ENCODE measurements at places on chromosomes 11 and 22.

DNA sequence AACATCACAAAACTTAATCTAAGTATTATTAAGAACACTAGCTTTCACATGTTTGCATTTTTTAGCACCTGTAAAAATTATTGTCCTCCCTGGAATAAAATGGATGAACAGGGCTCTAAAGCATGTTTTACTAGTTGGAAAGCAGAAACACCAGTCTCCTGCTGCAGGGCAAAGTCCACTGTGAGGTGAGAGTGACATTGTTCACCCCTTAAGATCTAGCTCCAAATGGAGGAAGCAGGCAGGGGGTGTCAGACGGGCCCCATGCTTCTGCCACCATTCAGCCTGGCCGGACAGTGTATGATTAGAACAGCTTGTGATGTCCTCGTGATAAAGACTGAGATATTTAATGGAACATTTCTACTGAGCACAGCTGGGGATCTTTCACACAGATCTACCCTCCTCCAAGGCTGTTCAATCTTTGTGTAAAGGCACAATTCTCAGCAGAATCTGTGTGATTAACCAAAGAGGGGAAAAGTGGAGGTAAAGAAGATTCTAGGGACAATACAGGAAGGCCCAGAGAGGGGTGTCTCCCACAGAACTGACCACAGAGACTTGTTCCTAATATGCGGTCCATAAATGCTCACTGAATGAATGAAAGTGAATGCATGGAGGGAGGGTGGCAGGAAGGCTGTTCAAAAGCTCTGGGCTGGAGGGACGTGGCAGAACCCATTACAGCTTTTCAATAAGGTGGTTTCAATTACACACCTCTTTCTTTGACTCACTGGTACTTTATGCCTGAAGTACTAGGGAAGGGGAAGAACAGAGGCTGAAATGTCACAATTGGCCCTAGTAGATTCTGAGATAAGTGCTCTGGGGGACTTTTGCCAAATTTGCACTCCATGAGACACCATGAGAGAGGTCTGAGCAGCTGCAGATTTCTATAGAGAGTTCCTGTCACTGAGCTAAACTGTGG, 239.1 kb upstream of the ARHGAP20 start:
- no peak for DNase-seq

- no peak for DNase-seq
Observed at GRCh38 chr11:38191101-38191500, 1593.1 kb upstream of the RAG2 start.

GRCh38 chr11:43962383-43963278, 20.2 kb downstream of the C11orf96 start:
- DNase-seq = peak; percentile 79

- DNase-seq = no peak
Observed at GRCh38 chr11:111414267-111414931, 35.3 kb upstream of the POU2AF1 start.

- peak; percentile 58 for DNase-seq
Observed at GRCh38 chr22:48576333-48577013, 1251.2 kb downstream of the BRD1 start.
